RPMI7951 (cell line): ENCODE measurements at places on chromosomes 3 and 15. TPM values are rescaled to one million over a fixed set of nuclear protein-coding genes. Genes with fewer than 3 reads are reported as not detected.

KCNMB2 gene
- total RNA-seq: 23.0 and 27.4 TPM in 2 replicates

SV2B gene
- not detected in 2 replicates for total RNA-seq

ZNF502 gene
- total RNA-seq: 5.3 and 6.1 TPM in 2 replicates

PIERCE2 gene
- 9.9 and 11.8 TPM in 2 replicates for total RNA-seq

LCTL gene
- total RNA-seq: 2.2 and 2.8 TPM in 2 replicates

FANCD2OS gene
- not detected in 2 replicates for total RNA-seq

ADGRG7 gene
- total RNA-seq: not detected in 2 replicates

DNA sequence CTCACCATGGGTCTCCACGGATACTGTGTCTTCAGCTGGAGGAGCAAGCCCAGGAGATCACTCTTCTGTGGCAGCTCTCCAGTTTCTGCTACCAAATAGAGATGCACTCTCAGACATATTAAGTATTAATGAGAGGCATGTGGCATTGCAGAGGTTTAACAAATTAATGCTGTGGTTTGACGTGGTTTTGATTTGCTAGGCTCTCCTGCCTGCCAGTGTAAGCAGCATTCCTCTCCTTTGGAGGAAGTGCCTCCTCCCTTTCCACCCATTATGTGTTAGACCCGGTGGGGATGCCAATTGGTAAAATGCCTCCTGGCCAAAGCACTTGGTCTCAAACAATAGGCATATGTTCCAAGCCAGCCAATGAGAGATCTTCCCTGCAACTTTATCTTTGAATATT, 124.8 kb downstream of the MYLK start:
- peak; percentile 42 for DNase-seq

- DNase-seq: peak; percentile 80
These were observed 64.2 kb upstream of the CMSS1 start for GRCh38 chr3:99753268-99753975.

DNA sequence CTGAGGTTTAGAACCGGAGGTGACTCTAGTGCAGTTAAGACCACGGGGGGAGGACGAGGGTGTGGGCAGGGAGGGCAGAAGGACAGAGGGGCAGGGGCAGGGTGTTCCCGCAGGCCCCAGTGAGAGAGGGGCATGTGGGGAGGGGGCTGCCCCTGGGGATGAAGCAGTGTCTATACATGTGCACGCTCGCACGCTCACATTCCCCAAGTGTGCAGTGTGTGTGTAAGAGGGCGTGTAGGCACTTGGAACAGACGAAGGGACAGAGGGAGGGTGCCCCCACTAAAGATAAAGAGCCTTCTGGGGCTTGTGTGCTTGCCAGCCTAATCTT, 69.5 kb upstream of the MEF2A start:
- DNase-seq: no peak

GRCh38 chr3:107861904-107862303, 228.9 kb downstream of the CD47 start:
- no peak for DNase-seq

GRCh38 chr3:18403061-18403460, 22.1 kb downstream of the SATB1 start:
- no peak for DNase-seq

DNA sequence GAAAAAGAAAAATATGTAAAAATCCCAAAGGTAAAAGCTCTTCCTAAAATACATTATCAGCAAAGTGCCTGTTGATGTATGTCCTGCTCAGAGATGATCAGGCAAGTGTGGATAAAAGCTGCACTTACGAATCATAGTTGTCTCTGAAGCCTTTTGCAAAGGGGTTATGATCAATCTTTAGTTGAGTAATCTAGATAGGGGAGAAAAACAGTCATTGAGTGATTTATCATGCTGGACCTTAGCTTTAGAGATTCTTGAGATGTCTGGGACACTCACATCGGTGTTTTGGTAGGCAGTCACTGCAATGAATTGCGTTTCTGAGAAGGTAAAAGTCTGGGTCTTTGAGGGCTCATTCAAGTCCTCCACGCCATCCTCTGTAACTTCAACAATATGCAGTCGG, 3.7 kb downstream of the EOMES start:
- DNase-seq: no peak

- DNase-seq: no peak
These were observed 20.9 kb upstream of the CEMIP start for GRCh38 chr15:80758130-80758745.

GRCh38 chr15:83477172-83477807, 30.1 kb downstream of the SH3GL3 start:
- no peak for DNase-seq

- peak; percentile 79 for DNase-seq
These were observed 23.0 kb downstream of the TLNRD1 start for GRCh38 chr15:81023483-81024264.

DNA sequence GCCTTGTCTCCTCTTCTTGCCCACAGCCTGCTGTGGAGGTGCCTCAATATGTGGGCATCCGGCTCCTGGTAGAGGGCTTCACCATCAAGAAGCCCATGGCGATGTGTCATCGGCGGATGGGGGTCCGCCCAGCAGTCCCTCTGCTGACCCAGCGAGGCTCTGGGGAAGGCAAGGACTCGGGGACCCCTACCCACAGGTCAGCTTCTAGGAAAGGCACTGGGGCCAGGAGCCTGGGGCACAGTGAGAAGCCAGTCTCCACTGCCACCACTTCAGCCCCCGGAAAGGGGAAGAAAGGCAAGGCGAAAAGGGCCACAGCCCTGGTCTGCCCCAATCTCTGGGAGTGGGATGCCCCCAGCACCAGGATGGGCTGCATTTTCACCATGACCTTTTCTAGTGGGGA, 10.7 kb downstream of the RPUSD3 start:
- DNase-seq: no peak

DNA sequence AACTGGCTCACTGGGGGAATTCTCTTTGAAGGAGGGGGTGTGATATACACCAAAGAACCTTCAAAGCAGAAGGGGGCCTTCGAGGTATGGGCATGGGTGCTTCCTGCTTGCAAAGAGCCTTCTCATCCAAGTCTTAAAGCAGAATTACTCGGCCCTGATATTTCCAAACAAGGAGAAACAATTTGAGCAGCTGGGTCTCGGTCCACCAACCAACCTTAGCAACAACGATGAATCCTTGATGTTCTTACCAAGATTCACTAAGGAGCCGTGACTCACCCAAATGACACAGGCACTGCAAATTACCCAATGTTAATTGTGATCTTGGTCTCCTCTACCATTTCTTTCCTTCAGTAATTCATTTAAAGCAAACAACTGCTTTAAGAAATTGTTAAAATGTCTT, 7.7 kb downstream of the HOMER2 start:
- DNase-seq: peak; percentile 78

DNA sequence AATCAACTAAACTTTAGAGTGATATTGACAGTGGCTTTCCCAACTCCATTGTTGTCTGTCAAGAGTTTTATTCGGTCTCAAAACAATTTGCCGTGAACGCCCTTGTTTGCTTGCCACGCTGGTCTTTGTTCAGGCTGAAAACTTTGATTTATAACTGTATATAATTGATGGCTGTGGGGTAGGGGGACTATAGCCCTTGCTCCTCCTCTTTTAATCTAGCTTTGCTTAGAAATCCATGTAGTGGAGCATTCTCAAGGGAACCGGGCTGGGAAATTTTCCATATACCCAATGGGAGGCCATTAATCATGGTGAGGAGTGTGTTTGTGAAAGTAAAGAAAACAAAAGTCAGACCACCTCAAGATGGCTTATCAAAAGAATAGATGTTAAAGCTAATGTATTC, 339.8 kb upstream of the RARB start:
- no peak for DNase-seq

DNA sequence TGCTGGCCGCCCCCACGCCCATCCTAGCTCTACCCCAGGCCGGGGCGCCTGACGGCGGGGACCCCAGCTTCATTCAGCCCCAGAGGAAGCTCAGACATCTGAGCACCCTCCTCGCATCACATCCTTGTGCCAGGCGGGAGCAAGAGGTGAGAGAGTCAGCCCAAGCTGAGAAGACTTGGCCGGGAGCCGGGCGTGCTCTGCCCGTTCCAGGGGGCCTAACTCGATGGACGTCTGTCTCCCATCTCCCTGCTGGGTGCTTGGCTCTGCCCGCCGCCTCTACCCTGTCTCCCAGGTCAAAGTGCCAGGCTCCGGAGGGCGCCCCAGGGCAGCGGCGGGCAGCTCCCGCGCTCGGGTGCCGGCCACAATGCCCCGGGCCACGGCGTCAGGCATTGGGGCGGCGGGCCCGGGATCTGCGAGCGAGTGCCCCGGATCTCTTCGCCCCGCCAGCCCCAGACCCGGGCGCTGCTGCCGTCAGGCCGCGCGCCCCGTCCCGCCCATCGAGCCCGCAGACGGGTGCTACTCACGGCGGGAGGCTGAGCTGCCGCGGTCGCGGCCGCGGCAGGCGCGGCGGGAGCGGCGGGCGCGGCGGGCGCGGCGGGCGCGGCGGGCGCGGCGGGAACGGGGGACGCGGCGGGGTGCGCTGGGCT, 388 bp downstream of the DAPK2 start:
- DNase-seq: no peak

DNA sequence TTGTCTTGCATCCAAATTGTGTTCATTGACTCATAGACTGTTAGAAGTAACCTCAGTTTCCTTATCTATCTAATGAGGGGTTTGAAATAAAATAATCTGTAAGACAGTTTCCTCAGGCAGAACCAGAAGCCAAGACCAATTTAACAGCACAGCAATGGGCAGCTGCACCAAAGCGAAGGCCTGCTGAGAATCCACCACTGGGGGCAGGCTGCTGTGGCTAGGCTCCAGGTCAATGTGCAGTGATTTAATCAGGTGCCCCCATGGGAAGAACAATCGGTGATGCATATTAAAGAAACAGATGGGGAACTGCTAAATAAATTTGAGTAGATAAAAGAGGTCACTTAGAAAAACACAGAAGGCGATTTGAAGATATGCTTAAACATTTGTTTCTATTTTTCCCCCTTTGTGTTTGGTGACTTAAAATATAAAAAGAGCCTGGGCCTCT, 28.0 kb upstream of the TMOD3 start:
- peak; percentile 36 for DNase-seq

GRCh38 chr3:125695688-125696087, 100.4 kb upstream of the OSBPL11 start:
- DNase-seq: no peak

DNA sequence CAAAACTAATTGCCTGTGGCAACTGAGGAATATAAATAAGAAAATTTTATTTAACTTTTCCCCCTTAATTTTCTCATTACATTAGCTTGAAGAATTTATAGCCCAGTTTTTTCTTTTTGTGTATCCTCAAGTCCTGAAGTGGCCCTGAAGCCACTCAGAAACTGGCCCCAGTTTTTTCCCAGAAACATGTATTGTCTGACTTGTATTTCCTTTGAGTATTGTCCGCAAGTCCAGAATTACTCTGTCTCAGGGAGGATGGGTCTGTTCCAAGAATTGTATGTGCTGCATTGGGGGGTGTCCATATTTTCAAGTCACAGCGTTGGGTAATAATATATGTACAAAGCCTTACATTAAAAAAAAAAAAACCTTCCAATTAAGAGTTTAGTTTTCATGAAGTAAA, 149.7 kb upstream of the IL12A start:
- DNase-seq: no peak

- peak; percentile 93 for DNase-seq
These were observed 340.3 kb upstream of the RBMS3 start for GRCh38 chr3:28940530-28940929.

DNA sequence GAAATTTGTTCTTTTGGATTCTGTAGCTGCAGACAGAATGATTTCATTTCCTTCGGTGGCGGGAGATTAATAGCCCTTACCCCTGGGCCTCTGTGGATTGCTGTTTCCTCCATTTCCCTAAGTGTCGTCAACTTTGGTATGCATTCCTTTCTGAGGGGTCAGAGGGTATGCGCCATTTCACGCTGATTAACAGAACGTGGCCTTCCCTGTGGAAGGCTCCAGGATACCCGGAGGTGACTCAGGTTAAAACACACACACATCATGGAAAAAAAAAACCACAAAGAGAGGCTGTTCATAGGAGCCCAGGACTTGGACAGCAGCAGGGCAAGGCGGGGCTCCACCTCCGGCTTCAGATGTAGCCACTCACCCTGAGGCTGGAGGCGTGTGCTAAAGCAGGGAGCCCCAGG, 51.9 kb downstream of the EPHB1 start:
- peak; percentile 99 for DNase-seq

GRCh38 chr3:39474126-39474515, 6.6 kb downstream of the MOBP start:
- no peak for DNase-seq
